Cortex of kidney (tissue), 1 donor: ENCODE measurements at places on chromosomes 12 and 14.

GRCh38 chr12:11822081-11822834 is 172.8 kb downstream of the ETV6 start:
- DNase-seq: no peak

DNA sequence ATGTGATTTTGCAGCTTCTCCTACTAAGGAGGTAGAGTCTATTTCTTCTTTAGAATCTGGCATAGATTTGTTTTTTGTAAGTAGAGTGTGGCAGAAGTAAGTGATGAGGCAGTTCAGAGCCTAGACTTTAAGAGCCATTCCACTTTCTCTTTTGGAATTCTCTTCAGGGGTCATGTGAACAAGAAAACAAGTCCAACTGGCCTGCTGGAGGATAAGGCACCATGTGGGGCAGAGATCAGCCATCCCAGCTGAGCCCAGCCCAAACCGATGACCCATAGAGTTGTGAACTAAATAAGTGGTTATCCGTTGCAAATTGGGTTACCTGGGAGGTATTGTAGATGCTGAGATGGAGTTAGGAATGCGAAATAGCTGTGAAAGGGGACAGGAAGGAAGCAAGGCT is 60.3 kb upstream of the TBPL2 start:
- DNase-seq: no peak

DNA sequence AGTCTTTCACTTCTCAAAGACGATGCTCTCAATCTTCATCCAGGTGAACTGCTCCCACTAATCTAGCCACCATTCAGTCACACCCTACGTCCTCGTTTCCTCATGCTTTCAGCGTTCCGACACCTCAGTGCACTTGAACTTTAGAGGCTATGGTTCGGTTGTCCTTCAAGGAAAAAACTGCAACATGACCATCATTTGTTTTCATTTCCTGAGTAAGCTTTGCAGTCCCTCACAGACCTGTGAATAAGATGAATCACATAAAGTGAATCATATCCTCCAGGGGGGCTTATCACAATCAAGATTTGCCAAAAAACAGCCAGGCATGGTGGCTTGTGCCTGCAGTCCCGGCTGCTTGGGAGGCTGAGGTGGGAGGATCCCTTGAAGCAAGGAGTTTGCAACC is 80.2 kb downstream of the TMCC3 start:
- DNase-seq: no peak

GRCh38 chr12:65960820-65961189 is 136.5 kb downstream of the HMGA2 start:
- no peak for DNase-seq

GRCh38 chr14:100323121-100323941 is at the start of gene SLC25A47:
Gene SLC25A47 (plus strand): TSS chr14:100323339. CDS start chr14:100323415, 76 bp downstream.
- no peak for DNase-seq

DNA sequence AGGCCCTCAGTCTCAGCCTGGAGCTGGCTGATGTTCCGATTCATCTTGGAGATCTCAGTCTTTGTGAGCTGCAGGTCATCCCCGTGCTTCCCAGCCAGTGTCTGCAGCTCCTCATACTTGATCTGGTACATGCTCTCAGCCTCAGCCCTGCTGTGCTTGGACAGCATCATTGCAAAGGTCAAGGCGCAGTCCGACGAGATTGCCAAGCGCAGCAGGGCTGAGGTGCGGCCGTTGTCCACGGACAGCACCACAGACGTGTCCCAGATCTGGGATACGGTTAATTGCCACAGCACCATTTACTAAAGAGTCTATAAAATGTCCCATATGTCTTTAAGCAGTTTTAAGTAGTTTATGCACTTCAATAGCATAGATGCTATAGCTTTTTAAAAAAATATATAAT is 965.7 kb downstream of the FSCB start:
- DNase-seq: no peak

- DNase-seq: no peak
These were observed at the start of gene ADCY4 for GRCh38 chr14:24334431-24335291. Gene ADCY4 (minus strand): TSS chr14:24335071. CDS start chr14:24334652, 419 bp downstream.

- no peak for DNase-seq
These were observed 143.3 kb upstream of the AVPR1A start for GRCh38 chr12:63294327-63294632.

GRCh38 chr14:59632381-59632780 is 55.8 kb upstream of the CCDC175 start:
- no peak for DNase-seq

DNA sequence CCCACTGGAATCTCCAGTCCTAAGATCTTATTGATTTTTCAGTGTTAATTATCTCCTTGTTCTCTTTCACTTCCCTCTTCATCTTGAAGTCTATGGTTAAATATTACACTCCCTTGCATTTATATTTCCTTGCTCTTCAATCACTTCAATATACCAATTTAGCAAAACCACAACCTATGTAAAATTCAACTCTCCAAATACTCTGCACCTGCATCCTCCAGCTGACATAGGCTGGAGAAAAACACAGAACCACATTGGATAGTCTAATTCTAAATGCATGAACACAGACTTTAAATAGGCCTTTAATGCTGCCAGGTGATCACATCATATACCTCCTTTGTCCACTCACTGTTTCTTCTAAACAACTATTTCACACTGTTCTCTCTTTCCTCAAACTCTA is 253.8 kb upstream of the GARIN6 start:
- no peak for DNase-seq

DNA sequence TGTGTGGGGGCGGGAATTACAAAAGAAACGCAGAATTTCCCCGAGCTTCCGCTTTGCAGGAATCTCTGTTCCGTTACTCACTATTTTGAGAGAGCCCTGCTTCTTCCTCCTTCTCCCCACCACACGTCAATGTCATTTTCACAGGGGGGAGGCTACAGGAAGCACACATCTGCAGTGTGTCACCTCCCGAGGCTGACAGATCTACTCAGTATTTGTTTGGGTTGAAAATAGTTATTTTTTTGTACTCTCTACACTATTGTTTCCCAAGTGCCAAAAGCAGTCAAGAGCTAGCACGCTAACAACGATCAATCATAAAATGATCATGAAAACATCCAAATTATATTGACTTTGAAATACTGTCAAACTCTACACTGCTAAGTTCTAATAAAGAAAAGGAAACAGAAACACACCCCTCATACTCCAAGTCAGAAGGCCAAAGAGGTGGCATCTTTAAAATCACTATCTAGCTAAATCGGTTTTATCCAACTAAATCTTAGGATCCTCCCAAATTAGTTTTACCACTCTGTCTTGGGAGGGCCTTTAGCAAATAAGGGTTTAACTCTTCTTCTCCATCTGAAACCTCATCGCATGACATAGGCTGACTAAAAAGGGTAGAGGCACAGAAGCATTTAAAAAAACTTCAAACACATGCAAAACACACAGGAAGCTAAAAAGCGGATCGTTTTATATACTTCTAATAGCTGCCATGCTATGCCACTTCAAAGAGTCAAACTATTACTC is 51.8 kb downstream of the FOXN3 start:
- DNase-seq: no peak

DNA sequence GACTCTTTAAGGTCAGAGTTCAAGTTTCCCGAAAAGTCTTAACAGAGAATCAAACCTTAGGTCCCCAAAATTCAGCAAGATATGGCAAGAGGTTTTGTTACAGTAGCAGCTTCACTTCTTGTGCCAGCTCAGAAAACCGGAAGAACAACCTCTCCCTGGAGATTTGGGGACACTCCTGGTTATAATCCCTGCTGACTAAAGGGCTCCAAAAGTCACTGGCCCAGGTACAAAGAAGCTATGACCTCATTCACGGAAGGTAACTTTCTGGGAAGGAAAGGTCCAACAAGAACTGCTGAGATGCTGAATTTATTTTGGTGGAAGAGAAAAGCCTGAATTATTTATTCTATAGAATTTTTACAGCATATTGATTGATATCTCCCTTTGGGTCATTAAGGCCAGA is 55.6 kb upstream of the DIO2 start:
- DNase-seq: no peak

- no peak for DNase-seq
These were observed 16.0 kb downstream of the PDE1B start for GRCh38 chr12:54565310-54565985.

DNA sequence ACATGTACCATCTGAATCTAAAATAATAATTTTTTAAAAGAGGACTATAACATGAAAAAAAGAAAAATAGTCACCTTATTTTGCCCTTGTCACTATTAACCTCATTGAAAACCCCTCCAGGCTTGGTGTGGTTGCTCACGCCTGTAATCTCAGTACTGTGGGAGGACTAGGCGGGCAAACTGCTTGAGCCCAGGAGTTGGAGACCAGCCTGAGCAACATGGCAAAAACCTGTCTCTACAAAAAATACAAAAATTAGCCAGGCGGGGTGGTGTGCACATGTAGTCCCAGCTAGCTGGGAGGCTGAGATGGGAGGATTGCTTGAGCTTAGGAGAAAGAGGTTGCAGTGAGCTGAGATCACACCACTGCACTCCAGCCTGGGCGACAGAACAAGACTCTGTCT is 126.3 kb upstream of the KRAS start:
- no peak for DNase-seq

GRCh38 chr12:78403681-78404080 is 460.9 kb upstream of the SYT1 start:
- DNase-seq: no peak

GRCh38 chr12:31321897-31322228 is 4.1 kb downstream of the SINHCAF start:
- DNase-seq: no peak

GRCh38 chr14:65496178-65496993 is 83.9 kb downstream of the FUT8 start:
- no peak for DNase-seq

GRCh38 chr12:13537623-13538022 is 341.1 kb downstream of the EMP1 start:
- no peak for DNase-seq

DNA sequence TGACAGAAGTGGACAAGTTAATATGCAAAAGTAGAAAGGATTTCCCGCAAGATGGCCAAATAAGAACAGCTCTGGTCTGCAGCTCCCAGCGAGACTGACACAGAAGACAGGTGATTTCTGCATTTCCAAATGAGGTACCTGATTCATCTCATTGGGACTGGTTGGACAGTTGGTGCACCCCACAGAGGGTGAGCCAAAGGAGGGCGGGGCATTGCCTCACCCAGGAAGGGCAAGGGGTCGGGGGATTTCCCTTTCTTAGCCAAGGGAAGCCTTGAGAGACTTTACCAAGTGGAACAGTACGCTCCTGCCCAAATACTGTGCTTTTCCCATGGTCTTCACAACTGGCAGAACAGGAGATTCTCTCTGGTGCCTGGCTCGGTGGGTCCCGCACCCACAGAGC is 191.3 kb downstream of the ALG10B start:
- no peak for DNase-seq

DNA sequence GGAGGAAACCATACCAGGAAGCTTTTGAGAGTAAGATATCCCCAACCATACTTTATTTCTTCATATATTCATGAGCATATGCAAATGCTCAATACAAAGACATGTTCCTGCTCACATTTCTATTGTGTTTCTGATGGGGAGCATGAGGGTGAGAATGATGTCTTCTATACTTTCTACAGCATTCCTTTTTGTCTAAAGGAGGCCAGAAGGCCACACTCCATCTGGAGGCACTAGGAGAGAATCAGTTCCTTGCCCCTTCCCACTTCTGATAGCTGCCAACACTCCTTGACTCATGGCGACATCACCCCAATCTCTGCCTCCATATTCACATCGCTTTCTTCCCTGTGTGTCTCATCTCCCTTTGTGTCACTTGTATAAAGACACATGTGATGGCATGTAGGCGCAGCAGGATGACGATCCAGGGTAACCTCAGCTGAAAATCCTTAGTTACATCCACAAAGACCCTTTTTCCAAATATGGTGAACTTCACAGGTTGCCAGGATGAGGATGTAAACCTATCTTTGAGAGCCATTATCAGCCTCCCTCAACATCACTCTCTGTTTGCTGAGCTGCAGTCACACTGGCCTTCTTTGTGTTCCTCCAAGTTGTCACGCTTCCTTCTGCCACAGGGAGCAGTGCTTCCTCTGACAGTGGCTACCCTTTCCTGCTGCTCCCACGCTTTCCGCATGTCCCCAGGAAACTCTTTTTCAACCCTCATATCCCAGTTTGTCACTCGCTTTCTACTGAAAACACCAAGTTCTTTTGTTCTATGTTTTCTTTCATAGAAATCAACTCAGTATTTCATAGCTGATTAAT is 96.9 kb downstream of the STXBP6 start:
- no peak for DNase-seq

DNA sequence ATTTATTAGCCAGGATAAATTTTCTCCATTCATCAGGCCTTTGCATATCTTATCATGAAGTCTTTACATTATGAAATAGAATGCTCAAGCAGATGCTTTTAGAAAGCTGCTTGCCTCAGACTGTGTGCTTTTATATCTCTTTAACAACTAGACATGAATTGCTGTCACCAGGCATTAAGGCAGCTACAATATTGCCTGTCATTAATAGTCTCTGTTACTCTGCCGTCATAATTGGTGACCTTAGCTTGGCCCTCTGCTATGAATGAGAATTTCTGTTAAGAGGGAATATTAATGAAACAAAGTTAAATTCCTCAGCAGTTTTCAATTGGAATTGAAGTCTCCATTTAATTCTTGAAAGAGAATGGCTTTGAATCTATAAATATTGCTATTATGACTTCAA is 266.8 kb upstream of the MIS18BP1 start:
- DNase-seq: no peak

- DNase-seq: no peak
These were observed 129.8 kb upstream of the PPFIA2 start for GRCh38 chr12:81888961-81889360.

- no peak for DNase-seq
These were observed 27.6 kb upstream of the ISM2 start for GRCh38 chr14:77526266-77526665.
